ENCODE measurements at places on chromosomes 3 and 15.

GRCh38 chr3:103729547-103729946, 1294.7 kb downstream of the ZPLD1 start:
- no peak for DNase-seq

- no peak for DNase-seq
These were observed 85.3 kb downstream of the ASB7 start for GRCh38 chr15:100687582-100688141.

- no peak for DNase-seq
These were observed 656 bp downstream of the SLMAP start for GRCh38 chr3:57756528-57757401.

GRCh38 chr3:188972310-188972709, 199.5 kb upstream of the TPRG1 start:
- no peak for DNase-seq

DNA sequence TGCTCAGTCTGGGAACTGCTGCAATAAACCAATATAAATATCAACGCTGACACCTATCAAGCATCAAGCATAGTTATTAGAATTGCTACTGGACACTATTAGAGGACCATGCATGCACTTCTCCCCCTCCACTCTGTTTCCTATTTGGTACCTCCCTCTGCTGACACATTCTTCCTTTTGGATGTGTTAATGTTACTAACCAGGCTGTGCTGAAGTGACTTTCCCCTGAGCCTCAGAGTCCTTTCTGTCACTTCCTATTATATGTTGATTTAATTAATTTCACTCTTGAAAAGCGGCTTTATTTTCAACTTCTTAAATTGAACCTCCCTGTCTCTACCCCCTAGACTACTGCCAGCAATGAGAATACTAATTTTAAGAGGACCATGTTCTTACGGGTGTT, 379.1 kb downstream of the MCTP2 start:
- no peak for DNase-seq

DNA sequence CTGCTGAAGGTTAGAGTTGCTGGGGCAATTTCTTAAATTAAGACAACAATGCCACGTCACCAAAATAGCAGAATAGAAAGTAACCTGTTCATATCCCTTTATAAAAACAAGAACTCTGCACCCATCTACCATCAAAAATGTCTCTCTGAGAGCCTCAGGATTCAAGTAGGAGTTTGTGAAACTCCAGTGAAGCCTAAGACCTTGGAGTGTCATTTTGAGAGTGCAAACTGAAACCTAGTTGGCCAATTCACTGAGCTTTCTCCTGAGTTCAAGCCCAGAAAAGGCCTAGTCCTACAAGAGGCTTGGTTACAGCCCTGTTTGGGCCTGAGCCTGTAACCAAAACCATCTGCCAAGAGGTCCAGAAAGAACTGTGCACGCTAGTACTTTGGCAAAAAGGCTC, 335.1 kb downstream of the EFHB start:
- no peak for DNase-seq

- no peak for DNase-seq
These were observed 26.9 kb upstream of the LCTL start for GRCh38 chr15:66592505-66593218.

DNA sequence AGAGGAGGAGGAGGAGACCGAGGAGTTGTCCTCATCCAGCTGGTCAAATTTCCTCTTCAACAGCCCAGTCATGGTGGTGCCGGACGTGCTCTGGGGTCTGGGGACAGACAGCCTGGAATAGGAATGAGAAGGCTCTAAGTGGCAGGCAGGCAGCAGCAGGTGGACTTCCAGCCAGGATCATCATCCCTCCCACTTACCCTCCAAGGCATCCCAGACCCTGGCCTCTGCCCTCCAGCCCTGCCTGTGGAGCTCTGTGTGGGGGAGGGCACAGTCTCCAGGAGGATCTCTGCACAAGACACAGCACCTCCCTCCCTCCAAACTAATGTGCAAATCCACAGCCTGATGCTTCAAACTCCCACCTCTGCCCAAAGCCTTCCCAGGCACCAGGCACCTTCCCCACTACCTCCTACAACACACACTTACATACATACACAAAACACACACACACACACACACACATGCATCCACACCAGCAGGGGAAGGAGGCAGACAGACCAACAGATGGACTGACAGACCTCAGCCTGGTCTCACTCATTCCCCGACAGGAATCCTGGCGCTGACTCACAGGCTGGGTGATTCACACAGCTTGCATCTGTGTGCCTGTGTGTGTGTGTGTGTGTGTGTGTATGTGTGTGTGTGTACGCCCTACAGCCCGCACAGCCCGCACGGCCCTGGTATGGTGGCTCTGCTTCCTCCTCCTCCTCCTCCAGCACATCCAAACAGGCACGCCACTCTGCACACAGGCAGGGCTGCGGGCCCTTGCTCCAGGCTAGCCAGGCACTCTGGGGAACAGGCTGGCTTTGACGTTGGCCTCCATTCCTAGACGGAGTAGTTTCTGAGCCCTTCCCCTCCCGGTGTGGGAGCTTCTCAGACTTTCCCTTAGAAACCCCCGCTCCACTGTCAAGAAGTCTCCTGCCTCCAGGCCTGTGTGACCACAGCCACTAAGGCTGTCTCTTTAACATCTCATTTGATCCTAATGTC, 6.5 kb downstream of the CSRNP1 start:
- DNase-seq = peak; percentile 39

GRCh38 chr15:88166082-88166993, 90.2 kb downstream of the NTRK3 start:
- no peak for DNase-seq

DNA sequence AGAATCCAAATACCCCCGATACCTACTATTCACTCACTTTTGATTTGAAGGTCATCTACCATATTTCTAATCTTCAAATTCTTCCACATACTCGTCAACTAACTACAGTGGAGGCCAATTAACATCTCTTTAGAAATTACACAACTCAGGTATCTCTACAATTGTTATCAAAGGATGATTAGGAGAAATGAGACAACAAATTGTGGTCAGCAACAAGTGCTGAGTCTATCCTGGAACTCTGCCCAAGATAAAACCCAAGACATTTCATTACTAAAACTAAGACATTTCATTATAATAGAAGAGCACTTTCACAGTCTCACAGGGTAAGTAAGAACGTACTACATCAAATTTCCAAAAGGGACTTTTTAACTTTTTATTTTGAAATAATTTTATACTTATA, 100.0 kb downstream of the TBC1D5 start:
- DNase-seq = no peak

DNA sequence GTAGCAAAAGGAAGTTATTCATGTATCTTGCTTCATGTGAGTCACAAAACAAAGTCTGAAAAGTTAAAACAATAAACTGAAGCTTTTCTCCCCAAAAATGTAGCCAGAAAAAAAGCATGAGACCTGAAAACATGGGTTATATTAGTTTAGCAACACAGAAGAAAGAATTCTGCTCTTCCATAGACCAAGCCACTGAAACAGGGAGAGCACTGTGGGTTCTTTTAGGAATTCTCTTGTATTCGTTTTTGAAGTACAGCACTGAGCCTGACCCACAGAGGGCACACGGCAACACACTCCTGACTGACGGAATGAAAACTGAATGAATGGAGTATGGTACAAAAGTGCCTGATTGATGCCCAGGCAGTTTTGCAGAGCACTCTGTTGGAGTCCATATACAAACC, 66.6 kb downstream of the TM4SF4 start:
- DNase-seq = no peak

- DNase-seq = no peak
These were observed 50.2 kb downstream of the TGM4 start for GRCh38 chr3:44924457-44925084.

DNA sequence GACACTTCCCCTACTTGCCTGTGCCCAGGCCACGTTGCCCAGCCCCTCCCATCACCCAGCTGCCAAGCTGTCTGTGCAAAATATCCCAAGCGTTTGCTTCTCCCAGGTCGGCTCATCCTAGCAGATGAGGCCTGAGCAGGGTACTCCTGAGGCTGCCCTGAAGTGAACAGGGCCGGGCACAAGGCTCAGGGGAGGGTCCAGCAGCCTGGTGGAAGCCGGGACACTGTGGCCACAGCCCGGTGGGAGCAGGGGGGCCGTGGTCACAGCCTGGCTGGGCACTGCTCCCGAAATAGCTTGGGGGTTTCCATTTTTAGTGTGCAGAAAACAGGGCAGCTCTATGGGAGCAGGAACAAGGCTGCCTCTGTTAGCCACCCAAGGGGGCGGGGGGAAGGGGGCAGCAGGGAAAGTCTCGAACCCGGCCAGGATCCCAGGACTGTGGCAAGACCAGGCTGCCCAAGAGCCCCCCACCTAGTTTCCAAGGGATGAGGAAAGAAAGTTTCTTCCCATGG, 3.4 kb downstream of the PLXNB1 start:
- DNase-seq = no peak

DNA sequence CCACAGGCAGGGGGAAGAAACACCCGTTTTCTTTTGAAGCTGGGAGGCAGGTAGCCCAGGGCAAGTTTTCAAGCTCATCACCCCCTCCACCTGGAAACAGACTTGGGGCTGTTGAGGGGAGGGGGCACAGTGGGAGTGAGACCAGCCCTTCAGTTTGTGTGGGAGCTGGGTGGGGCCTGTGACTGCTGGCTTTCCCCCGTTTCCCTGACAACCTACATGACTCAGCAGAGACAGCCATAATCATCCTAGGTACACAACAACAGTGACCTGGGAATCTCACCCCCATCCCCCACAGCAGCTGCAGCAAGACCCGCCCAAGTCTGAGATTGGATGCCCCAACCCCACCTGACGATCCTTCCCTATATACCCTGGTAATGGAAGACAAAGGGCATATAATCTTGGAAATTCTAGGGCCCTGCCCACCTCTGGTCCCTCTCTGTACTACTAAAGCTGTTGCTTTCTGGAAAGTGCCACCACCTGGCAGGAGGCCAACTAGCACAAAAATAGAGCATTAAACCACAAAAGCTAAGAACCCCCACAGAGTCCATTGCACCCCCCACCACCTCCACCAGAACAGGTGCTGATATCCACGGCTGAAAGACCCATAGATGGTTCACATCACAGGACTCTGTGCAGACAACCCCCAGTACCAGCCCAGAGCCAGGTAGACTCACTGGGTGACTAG, 422.2 kb upstream of the SGO1 start:
- no peak for DNase-seq

DNA sequence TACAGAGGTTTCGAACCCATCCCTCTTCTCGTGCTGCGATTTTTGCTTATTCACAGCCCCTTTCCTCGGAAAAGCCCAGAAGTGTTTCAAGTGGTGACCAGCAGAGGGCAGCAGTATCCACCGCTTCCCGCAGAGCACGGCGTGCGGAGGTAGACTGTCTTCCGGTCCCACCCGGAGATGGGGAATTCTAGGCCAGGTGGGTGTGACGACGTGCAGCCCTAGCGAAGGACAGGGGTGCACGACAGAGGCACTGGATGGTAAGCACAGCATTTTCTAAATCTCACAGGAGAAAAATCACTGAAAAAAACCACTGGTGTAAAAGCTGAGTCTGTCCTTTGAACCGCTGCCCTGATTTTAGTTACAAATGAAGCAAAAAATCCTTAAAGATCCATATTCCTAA, 7.4 kb upstream of the PSMD6 start:
- peak; percentile 16 for DNase-seq

Measured in NCI-H1694 (cell line).